Stromal cell of bone marrow (primary cell): ENCODE measurements at places on chromosomes 3 and 15.
A peak's percentile ranks its signal among the peaks of the same experiment; 100 is the strongest.

DNA sequence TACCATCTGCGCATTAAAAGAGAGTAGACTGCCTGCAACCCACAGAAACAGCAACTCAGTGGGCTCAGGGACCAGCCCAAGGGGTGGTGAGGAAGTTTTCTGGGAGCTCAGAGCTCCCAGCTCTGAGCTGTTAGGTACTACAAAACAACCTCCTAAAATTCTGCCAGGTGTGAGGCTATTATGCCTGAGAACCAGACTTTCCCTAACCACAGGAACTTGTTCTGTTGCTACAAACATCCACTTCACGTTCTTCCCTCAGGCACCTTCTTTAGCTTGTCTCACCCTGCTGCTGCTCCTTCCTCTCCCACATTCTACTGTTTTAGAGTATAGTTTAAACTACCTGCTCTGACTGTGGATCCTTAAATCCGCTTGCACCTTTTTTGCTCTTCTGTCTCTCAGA lies 399.4 kb downstream of the ROBO1 start:
- no peak for DNase-seq

DNA sequence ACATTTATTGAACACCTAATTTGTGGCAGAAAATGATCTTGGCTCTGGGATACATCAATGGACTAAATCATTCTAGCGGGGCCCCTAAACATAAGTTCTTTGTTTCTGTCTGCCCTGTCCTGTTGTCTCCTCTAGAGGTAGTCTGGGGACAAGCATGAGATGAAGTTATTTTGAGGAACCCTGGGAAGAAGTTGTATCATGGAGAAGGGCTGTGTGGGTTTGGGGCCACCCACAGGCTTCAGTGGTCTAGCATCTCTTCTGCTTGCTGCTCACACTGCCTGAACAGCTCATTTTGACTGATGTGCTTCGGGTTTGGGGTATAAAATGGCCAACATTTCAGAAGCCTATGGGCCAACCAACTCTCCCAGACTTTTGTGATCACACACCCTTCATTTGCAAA lies 50.3 kb upstream of the OSBPL11 start:
- DNase-seq = no peak

DNA sequence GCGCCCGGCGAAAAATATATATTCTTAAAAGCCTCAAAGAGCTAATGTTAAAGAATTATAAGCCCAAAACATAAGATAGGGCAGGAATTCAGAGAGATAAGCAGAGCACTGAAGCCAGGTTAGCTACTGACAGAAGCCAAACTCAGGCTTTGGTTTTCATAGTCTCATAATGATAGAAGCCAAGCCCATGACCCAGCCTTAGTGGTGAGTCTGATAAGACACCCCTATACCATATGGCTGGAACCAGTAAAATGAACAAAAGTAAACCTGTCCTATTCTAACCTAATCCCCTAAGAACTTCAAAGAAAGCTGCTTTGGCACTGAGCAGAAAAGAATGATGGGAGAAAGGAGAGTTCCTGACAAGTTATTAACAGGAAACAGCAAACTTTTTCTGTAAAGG lies 25.9 kb downstream of the MYO9A start:
- no peak for DNase-seq

GRCh38 chr3:81468391-81468790 lies 293.1 kb downstream of the GBE1 start:
- DNase-seq = no peak

DNA sequence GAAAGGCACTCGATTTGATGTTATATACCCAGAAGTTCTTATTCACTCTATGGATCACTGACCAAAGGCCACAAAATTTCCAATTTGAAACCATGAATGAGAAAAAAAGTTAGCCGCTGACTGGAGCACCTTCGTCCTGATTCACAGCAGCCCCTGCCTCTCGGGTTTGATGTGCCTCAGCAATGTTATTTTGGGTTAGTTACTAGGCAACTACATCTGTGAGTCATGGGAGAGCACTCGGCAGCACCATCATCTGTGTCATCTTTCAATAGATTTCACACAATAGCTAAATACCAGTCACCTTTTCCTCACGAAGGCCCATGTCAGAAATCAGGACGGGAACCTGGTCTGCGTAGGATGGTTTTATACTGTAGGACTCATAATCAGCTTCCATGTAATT lies 269.2 kb downstream of the ZBBX start:
- no peak for DNase-seq

- DNase-seq = no peak
Observed at GRCh38 chr15:70407336-70407670, 309.6 kb upstream of the TLE3 start.

DNA sequence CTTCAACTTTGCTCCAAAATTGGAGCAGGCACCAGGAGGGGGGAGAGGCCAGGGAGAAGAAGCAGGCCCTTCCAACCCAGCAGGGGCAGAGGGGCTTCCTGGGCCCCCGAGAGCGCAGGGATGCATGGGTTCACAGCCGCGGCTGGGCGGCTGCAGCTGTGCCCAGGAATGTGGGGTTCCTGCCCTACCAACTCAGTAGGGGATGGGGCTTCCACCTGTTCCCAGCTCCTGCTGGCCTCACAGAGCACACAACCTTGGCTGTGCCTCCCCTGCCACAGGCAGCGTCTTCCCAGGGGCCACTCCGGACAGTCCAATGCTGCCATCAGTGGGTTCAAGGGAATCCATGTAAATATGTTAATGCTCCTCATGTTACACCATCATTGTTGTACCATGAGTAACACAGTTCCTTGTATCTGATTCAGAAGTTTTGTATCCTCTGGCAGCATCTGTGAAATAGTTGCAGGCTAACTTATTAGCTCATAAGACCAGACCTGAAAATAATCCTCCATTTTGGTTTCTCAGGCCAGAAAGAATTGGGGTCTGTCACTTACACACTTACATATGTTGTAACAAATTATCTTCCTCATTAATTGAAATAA lies 12.1 kb upstream of the SIAH2 start:
- DNase-seq = peak; percentile 41
